NCI-H526 (cell line): ENCODE measurements at places on chromosomes 7 and 10.

DNA sequence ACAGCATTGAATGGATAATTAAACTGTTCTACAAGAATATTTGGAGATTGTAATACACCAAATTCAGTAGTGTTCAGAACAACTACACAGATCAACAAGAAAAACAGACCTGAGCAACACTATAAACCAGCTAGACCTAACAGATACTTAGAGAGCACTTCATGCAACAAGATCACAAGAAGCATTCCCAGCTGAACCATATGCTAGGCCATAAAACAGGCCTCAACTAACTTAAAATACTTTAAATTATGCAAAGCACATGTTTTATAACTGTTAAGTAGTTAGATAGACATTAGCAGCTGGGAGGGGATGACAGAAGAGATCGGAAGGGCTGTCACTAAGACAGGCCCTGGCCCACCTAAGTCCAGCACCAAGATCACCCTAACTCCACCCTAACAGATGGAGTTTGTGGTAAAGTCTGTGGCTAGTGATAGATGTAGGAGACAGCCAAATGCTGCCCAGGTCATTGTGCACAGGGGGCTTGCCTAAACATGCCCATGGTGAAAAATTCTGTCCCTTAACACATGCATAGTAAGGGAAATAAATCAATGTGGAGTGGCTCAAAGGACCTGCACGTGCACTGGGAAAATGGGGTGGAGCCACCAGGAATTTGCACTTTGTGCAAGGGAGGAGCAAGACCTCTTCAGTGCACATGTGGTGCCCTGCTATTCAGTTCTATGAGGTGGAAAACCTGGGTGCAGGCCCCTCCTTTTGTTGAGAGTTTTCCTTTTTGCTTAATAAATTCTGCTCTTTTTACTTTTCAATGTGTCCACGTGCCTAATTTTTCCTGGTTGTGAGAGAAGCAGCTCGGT is 567.8 kb upstream of the NRG3 start:
- DNase-seq: no peak

- peak; percentile 20 for DNase-seq
Observed at GRCh38 chr10:118850418-118851061, 95.8 kb upstream of the CACUL1 start.

DNA sequence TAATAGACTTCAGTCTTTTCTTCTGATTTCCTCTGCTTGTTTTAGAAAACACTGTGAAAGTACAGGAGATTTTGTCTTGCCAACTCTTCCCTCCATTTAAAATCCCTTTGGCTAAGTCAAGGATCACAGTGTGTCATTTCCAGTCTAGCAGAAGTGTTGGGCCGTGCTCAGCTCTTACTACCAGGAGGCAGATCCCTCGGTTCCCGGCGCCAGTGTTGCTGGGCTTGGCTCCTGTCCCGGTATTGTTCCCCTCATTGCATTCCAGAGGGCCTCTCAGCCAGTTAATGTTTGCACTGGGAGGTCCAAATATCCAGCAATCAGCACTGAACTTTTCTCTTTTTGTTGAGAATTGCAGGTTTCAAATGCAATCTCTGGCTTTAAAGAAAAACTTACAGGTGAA is 612.1 kb upstream of the MGMT start:
- no peak for DNase-seq

GRCh38 chr10:129078346-129078745 is 388.7 kb upstream of the MGMT start:
- no peak for DNase-seq

GRCh38 chr7:92043637-92044036 is 90.6 kb downstream of the CYP51A1 start:
- no peak for DNase-seq

DNA sequence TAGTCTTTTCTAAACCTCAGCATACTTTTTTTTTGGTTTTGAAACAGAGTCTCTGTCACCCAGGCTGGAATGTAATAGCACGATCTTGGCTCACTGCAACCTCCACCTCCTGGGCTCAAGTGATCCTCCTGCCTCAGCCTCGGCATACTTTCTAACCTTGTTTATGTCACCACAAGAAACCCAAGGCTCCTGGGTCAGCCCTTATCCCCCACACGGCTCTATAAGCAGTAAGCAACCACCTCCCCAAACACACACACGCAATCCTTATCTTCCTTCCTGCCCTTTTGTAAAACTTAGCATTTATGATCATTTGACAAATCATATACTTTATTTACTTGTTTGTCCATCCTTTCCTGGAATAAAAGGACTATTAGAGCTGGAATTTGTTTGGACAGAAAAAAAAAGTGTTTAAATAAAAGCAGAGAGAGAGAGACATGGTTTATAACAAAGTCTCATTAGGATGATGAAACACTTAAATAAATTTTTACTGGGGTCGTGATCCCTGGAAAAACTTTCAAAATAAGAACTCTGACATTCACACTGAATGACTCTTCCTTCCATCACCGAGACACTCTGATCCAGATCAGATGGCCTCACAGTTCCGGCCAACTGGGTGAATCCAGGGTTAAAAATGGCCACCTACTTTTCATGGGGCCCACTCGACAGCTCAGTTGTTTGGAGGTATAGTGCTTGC is 72.7 kb upstream of the PIK3CG start:
- no peak for DNase-seq
